ENCODE measurements at places on chromosomes 2 and 18. TPM values are rescaled to one million over a fixed set of nuclear protein-coding genes. Genes with fewer than 3 reads are reported as not detected.

C2orf80 gene
- total RNA-seq: not detected

CKAP2L gene
- total RNA-seq: 48.1 TPM

COL6A3 gene
- total RNA-seq: 0.86 TPM

NHEJ1 gene
- total RNA-seq: 18.0 TPM

GRCh38 chr2:27989149-27989548 lies 98.6 kb downstream of the BABAM2 start:
- DNase-seq: no peak

DNA sequence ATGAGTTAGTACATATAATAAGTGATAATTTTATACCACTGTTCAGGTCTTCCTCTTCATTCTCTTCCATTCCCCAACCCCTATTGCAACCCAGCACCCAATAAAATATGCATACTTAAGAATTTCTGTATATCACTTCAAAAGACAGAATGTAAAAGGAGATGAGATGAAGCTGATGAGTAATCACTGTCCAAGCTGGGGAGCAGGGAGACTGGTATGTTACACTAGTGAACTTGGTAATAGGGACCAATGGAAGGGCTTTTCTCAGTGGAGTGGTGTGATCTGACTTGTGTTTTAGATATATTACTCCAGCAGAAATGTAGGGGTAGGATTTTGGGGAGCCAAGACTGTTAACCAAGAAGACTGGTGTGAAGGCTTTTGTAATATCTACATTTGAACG lies 18.0 kb upstream of the ARHGAP28 start:
- no peak for DNase-seq

- peak; percentile 51 for DNase-seq
Measured at GRCh38 chr2:229454934-229455631, 184.0 kb upstream of the PID1 start.

GRCh38 chr2:85830645-85831044 lies 58.1 kb downstream of the ST3GAL5 start:
- no peak for DNase-seq

DNA sequence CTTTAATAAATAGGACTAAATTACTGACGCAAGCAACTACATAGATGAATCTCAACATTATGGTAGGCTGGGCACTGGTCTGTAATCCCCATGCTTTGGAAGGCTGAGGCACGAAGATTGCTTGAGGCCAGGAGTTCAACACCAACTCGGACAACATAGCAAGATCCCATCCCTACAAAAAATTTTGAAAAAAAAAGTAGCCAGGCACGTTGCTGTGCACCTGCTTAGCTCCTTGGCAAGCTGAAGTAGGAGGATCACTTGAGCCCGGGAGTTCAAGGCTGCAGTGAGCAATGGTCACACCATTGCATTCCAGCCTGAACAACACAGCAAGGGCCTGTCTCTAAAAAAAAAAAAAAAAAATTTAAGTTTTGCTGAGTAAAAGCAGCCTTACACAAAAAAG lies 43.4 kb upstream of the VIT start:
- no peak for DNase-seq

DNA sequence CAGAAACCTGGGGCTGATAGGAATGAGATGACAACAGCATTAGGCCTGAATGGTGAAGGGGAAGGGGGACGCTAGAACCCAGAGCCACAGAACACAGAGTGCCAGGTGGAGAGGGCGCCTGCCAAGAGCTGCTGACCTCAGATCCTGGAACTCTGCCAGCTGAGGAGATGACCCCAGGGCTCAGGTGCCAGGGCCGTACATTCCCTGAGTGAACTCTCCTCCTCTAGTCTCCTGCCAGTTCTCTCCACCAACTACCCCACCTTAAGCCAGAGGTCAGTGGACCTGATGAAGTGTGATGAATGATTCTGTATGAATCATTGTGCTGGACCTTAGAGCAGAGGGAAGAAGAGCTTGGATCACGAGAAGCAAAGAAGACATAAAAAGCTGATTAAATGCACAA lies 1582.2 kb upstream of the ACVR2A start:
- no peak for DNase-seq

DNA sequence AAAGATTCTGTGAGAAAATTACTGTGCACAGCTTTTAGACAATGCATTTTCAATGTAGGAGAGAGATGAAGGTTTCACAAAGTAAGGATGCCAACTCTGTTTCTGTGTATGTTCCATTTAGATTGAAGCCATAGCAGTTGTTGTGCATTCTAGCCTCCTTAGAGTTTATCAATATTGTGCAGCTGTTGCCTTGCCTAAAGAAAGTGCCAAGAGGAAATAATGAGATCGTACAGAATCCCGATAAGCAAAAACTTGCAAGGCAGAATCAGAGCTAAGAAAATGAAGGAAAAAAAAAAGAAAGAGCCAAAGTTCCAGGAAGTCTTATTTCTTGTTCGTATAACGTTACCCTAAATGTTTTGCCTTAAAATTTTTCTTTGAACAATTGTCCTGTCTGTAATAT lies 965.0 kb downstream of the DCDC2C start:
- DNase-seq: no peak

DNA sequence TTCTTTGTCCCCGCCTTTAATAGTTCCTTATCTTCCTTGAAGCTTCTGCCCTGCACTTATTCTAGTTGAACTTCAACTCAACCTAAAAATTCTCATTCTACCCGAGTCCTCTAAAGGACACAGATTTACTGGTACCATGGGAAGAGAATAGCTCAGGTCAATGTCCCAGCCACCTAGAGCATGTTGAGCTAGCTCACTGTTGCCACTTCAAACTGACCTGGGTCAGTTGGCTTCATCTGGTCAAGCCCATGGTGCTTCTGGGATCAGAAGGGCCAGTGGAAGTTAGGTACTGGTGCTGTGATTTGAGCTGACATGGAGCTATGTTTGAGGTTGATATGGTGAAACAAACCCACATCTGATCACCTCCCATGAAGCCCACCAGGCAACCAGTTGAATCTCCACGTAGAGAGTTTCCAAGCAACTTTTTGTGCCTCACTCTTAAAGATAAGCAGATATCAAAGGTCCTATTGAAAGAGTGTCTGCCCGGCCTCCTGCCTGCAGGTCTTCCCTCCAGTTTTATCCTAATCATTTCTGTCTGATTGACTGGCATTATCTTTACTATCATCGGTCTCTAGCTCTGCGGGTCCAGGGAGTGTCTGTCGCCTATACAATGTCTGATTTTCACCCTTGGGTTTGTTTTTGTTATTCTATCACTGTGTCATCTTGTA lies 17.2 kb downstream of the GREB1 start:
- DNase-seq: no peak

GRCh38 chr2:151619337-151619989 lies 114.8 kb downstream of the NEB start:
- peak; percentile 57 for DNase-seq

- no peak for DNase-seq
Measured at GRCh38 chr2:14231391-14231898, 401.1 kb upstream of the LRATD1 start.

DNA sequence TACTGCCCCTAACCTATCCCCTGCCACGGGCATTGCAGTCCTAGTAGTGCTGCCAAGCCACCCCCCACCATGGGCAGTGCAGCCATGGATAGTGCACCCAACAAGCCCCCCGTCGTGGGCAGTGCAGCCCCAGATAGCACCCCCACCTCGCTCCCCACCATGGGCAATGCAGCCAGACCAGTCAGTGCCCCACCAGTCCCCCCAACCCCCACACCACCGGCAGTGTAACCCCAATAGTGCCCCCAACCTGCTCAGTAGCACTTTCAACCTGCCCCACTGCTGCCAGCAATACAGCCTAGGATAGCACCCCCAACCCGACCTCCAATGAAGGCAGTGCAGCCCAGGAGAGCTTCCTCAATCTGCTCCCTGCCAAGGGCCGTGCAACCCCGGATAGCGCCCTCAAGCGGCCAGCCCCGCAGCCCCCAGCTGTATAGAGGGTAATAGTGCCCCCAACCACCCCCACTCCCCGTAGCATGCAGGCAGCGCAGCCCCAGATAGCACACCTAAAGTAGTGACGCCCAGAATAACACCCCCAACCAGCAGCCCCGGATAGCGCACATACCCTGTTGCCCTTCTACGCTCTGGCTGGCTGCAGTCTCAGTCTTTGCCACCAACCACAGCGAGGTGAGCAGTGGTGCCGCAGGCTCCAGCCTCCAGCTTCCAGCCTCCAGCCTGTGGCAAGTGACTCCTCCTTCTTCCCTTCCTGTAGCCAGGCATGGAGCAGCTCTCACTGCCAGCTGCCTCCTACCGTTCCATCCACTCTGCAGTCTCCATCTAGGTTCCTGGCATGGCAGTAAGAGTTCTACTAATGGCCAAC lies 45.4 kb upstream of the ANKRD62 start:
- DNase-seq: no peak

- no peak for DNase-seq
Measured at GRCh38 chr2:20640411-20641122, 10.3 kb downstream of the HS1BP3 start.

DNA sequence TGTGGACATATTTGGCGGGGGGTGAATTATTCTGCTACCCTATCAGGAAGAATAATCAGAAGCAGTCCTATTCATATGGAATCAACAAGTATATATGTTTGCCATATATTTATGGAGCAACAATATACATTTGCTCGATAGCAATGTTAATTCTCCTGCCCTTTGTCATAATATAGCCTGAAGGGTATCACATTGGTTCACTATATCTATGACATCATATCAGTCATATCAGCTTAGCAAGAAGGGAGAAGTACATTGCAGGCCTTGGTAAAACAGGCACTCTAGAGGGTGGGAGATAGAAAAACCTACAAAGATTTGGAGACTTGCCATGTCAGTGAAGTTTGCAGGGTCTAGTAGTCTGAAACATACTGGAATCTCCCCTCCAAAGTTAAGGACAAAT lies 128.4 kb downstream of the ATL2 start:
- DNase-seq: no peak

DNA sequence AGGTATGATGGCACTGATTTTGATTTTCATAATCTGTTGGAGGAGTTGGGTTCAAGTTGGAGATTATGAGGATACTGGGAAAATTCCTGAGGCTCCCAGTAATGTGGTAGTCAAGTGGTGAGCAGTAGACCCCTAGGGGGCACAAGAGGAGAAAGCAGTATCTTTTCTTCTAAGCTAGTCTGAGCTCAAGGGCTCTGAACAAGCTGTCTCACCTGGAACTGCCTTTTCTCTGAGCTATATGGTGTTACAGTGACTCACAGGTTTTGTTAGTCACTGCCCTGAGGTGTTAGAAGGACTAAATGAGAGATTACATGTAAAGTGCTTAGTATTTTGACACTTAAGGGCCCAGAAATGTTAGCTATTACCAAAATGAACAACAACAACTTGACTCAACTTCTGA lies 42.2 kb downstream of the CD302 start:
- DNase-seq: no peak

DNA sequence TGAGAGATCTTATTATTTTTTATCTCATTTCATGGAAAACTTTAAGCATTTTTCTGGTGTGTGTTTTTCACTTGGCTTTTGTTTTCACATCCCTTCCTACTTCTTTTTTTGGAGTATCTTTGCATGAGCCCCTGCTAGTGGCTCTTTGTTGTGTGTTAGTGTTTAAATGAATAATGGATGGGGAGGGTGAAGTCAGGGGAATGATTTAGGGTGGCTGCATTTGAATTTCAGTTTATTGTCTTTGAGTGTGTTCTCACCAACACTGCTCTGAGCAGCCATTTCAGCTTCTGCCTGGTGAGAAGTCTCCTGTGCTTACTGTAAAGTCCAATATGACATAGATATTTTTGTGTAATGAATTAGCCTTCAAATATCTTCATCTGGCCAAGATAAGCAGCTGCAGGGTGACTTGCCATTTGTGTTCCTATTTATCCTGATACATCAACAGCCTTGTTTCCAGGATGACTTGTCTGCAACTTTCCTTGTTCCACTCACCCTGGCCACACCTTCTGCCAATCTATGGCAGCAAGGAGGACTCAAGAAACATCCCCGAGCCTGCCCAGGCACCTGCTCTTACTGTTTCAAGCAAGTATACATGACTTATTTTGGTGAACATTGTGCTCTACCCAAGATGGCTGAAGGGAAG lies 182.6 kb downstream of the PDE11A start:
- no peak for DNase-seq

DNA sequence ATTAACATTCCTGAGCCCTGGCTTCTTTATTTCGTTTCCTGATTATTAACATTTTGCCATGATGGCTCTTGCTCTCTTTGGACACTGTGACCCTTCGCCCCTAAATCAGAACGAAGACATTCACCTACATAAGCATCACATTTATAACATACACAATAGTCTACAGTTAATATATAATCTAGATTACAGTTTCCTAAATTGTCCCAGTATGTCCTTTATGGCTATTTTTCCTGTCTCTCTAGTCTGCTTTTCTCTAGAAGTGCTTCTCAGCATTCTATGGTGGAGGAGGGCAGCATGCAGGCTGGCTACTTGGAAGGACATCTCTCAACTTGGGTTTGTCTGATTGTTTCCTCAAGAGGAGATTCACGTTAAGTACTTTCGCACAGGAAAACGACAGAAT lies 49.9 kb downstream of the FAM210A start:
- no peak for DNase-seq

GRCh38 chr18:61470031-61470674 lies 136.9 kb downstream of the CDH20 start:
- no peak for DNase-seq

GRCh38 chr18:70289351-70290312 lies 787 bp downstream of the SOCS6 start:
- peak; percentile 36 for DNase-seq

DNA sequence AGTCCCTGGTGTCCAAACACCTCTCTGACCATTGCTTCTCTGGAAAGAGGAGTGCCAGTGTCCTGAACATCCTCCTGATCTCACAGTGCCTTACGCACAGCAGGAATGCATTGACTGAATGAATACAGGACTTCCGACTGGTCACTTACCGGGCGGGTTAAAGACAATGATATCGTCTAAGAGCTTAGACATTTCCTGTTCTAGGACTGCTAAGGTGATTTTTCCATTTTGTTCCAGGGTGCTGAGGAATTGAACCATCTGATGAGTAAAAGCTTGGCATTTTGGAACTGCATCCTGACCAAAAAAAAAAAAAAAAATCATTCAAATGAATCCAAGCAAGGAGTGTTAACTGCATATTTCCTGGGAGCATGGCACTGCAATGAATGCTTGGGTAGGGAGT lies 40.0 kb downstream of the SIGLEC15 start:
- no peak for DNase-seq

GRCh38 chr2:20990442-20991430 lies 53.1 kb downstream of the APOB start:
- peak; percentile 53 for DNase-seq

GRCh38 chr2:104752504-104752903 lies 101.4 kb upstream of the POU3F3 start:
- DNase-seq: no peak

DNA sequence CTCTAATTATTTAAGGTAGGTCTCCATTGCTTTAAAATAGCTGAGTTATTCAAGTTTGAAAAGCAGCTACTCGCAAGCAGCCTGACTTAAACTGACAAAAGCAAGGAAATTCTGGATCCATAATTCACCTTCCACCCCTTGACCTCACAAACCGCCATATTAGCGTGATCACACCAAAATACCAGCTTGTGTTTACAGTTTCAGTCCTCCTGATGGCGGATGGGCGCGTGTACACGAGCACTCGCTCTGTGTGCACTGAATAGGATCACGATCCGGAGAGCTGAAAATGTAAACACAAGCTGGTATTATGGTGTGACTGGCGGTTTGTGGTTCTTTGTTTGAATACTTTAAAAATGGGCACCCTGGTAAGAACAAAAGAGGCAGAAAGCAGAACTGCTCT lies 42.4 kb upstream of the PSMD14 start:
- DNase-seq: no peak

- DNase-seq: no peak
Measured at GRCh38 chr2:203016716-203017115, 2.0 kb downstream of the NBEAL1 start.
